Activated T-cell treated with anti-CD3 and anti-CD28 coated beads, Interleukin-2, amount 50 U/mL, for 4 hours (primary cell): ENCODE measurements at places on chromosomes 6 and 20. TPM values are rescaled to one million over a fixed set of nuclear protein-coding genes. Genes with fewer than 3 reads are reported as not detected.

MUCL3 gene
- total RNA-seq = not detected

GJA1 gene
- 0.65 TPM for total RNA-seq

WFDC2 gene
- 0.76 TPM for total RNA-seq

FITM2 gene
- total RNA-seq = 1.7 TPM

FERMT1 gene
- total RNA-seq = 0.27 TPM

FBXL4 gene
- 7.7 TPM for total RNA-seq

SLC17A3 gene
- total RNA-seq = not detected

GATA5 gene
- not detected for total RNA-seq

RIPOR3 gene
- 0.71 TPM for total RNA-seq

GRCh38 chr6:96990462-96990861, 65.9 kb downstream of the KLHL32 start:
- no peak for DNase-seq

DNA sequence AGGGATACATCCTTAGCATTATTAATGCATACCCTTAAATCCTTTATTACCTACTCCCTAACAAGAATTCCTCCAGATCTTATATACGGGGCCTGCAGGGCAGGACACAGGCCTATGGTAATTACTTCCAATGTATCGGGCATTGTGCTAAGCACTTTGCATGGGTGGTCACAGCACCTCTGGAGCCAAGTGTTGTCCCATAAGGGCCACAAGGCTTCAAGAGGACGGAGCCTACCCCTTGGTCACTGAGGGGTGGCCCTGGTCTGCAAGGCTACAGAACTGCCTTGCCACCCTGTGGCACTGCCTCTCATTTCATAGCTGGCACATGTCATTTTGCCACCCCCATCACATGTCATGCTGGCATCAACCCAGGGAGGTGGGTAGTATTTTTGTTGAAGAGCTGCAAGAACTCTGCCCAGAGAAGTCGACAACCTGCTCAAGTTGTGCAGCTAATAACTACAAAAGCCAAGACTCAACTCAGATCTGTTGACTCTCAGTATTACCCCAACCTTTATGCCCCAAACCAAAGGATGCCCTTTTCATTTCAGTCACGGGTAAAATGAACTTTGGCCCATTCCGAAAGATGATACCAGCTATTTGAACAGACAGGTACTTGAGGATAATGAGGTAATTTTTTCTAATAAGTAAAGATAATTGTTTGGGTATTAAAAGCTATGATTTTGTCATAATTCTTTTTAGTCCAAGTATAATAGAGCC, 144.1 kb upstream of the AKAP12 start:
- DNase-seq = no peak

DNA sequence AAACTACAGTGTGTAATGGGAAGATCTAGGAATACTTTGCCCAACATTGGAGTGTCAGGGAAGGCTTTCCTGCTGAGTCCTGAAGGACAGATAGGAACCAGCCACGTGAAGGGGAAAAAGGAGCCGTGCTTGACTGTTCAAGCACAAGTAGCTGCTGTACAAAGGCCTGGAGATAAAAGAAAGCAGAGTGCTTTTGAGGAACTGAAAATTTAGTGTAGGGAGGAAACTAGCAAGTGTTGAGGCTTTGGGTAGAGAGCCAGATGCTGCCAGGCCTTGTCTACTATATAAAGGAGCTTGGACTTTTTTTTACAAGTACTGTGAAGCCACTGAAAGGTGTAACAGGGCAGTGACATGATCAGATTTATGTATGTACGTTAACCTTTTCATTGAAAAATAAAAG, 39.0 kb downstream of the DSE start:
- DNase-seq = no peak

DNA sequence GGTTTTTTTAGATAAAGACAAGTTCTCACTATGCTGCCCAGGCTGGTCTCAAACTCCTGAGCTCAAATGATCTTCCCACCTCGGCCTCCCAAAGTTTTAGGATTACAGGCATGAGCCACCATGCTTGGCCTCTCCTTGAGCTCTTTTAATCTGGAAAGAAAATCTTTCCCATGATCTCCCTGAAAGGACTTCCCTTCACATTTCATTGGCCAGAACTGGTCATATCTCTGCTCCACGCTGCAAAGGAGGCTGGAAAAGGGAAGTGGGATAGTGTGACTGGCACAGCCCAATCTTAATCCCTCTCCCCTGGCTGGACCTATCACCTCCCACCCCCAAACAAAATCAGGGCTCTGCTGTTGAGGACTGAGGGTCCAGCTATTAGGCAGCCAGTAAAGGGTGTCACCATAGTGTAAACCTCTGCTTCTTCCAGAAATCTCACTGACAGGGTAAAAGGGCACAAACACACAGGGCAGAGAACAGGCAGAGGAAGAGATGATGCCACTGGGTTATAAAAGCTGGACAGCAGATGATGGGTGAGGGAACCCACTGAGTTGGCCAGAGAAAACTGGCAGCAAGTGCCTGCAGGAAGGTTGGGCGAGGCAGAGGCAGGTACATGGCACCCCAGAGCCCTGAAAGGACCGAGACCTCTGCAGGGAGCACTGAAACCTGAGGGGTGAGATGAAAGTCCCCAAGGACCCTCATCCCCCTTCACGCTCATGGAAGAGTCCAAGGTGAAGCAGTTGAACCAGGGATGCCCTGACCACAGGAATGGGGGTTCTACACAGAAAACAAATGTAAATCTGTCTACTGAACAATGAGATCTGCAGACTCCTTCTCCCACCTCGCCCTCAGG, 83.1 kb upstream of the PTPN1 start:
- DNase-seq = no peak

DNA sequence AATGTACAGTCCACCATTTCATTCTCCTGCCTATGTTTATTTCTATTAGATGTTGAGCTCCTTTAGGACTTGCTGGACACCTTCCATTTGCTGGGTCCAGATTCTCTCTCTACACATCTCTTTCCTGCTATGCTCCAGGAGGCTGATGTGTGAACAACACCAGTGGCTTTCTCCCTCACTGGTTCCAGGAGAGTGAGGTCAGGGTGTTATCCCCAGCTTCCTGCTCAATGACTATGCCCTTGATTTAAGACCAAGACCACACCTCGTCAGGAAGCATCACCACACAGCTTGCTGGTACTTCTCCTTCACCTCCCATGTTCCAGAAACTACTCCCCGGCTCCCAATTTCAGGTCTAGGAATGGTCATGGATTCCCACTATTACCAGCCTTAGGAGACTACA, 31.3 kb upstream of the E2F3 start:
- DNase-seq = no peak

- no peak for DNase-seq
Measured at GRCh38 chr6:4611429-4612129, 164.6 kb upstream of the CDYL start.

DNA sequence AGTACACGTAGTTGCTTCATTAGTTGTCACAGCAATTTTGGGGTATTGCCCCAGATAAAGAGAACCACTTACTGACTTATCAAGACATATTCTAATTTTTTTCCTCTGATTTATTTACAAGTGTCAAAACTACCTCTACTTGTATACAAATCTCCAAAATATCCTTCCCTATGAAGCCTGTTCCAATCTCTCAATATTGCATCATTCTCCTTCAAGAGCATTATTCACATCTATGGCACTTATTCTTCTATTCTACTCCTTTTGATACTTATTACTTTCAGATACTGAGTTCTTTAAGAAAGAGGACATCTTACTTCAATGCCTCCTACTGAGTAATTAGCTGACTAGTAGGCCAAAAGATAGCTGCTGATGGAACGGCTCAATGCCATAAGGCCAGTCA, 105.2 kb downstream of the SMLR1 start:
- DNase-seq = no peak

- no peak for DNase-seq
Measured at GRCh38 chr6:138600726-138601125, 101.4 kb upstream of the NHSL1 start.

DNA sequence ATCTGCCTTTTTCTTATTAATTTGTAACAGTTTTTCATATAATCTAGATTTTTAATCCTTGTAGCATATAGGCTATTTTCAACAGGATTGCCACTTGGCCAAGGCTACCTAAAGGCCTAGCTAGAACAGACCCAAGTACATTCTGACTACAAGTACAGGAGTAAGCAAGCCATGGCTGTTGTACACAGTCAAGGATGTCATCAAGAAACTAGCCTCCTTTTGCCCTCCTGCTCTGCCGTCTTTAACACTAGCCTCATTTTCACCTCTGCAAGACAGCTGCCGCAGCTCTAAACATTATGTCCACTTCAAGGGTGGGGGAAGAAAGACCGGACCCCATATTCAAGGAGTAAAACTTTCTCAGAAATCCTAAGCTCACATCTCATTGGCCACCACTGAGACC, 45.1 kb downstream of the EPB41L2 start:
- DNase-seq = no peak

GRCh38 chr20:12276011-12276673, 358.4 kb downstream of the BTBD3 start:
- no peak for DNase-seq

- DNase-seq = no peak
Measured at GRCh38 chr6:515267-515666, 123.7 kb downstream of the IRF4 start.

DNA sequence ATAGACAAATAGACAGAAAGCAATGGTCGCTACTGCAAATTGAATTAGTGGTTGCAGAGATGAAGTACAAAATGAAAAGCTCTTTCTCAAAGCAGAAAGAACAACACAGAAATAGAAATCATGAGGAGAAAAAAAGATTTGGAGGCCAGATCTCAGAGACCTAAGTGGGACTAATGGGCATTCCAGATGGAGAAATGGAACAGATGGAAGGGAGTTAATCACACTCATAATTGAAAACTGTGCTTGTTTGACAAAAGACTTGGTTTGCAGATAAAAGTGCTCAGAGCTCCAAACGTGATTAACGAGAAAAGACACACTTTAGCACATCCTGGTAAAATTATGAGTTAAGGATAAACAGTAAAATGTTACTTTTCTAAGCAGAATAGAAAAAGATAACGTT, 58.1 kb upstream of the SNRPB2 start:
- no peak for DNase-seq

GRCh38 chr6:45650524-45651135, 272.9 kb upstream of the SUPT3H start:
- no peak for DNase-seq

- no peak for DNase-seq
Measured at GRCh38 chr20:34001378-34001777, 7.7 kb downstream of the RALY start.

- no peak for DNase-seq
Measured at GRCh38 chr20:52269321-52269720, 77.7 kb upstream of the ZFP64 start.

DNA sequence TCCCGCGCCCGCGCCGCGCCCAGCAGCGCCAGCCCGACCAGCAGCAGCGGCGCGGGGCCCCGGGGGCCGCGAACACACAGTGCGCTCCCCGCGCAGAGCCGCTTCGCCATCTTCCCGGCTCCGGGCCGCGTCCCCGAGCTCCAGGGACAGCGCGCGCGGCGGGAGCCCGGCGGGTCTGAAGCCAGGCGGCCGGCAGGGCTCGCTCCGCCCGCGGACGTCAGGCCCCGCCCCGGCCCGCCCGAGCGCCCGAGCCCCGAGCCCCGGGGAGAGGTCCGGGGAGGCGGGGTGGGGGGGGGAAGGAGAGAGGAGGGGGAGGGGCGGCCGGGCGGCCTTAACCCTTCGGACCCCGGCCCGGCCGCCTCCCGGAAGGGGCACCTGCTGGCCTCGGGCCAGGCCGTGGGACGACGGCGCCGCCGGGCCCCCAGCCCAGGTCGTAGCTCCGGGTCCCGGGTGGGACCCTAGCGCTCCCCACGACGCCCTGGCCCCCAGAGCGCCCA, at the start of gene LAMA5:
LAMA5 (minus strand) TSS at position 177 of the 497 bp plus-strand sequence; CDS start at position 110, 67 bp downstream.
- DNase-seq = no peak

GRCh38 chr6:148814869-148815268, 68.0 kb downstream of the UST start:
- no peak for DNase-seq
